ENCODE measurements at places on chromosomes 3 and 15.

DNA sequence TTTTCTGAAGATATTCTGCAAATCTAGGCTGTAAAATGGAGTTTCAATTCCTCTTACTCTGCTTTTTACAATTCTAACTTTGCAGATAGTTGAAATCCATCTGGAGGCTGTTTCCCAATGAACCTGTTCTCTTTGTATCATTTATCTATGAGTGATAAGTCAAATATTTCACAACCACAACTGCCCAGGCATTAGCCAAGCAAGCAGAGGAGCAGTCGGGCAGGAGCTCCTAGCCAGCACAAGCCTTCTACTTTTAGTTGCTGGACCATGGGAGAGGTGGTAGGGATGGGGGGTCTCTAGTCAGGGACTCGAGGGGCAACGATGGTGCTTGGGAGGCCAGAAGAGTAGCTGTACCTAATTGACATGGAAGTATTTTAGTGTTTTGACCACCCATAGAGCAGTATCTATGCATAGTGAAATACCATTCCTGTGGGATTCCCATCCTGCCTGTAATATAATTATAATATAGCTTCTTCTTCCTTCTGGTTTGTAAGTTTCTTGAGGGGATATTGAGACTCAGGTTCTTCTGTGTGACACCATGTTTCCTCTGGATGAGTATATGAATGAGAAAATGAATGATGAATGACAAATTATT is 353.5 kb upstream of the IL12A start:
- no peak for DNase-seq

DNA sequence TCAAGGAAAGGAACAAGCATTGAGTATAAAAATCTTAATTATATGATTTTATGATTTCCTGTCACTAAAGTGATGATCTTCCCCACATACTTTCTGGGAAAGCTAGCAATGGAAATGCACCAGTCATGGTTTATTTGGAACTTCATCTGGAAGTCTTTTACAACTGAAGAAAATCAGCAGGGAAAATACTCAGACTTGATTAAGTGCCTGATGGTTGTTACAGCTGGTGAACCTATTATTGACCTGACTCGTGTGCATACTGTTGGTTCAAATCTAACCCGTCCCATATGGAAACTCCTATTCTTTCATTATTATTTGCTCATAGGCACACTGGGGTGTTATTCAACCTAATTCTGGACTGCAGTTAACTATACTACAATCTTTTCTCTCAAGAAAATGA is 701.8 kb upstream of the CCDC54 start:
- DNase-seq = no peak

DNA sequence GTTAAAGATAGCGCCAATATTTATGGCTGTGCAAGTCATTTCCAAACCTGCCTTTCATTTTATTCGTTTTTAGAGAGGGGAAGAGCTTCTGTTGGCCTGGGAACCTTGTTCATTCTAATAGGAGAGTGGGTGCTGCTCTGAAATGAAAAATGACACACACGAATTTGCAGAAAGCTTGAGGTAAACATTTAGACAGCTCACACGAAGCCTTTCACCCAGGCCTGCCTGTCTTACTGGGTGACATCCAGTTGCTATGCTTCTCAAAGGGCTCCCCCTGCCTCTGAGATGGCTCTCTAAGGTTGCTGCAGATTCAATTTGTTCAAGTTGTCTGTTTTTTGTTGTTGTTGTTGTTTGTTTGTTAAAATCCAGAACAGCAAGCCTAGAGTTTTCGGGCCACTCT is 18.2 kb downstream of the PEX5L start:
- no peak for DNase-seq

- no peak for DNase-seq
Observed at GRCh38 chr3:60431599-60431958, 819.7 kb downstream of the FHIT start.

GRCh38 chr3:71940486-71940885 is 155.5 kb upstream of the PROK2 start:
- DNase-seq = no peak

GRCh38 chr3:168040607-168041208 is 55.0 kb downstream of the GOLIM4 start:
- DNase-seq = no peak

DNA sequence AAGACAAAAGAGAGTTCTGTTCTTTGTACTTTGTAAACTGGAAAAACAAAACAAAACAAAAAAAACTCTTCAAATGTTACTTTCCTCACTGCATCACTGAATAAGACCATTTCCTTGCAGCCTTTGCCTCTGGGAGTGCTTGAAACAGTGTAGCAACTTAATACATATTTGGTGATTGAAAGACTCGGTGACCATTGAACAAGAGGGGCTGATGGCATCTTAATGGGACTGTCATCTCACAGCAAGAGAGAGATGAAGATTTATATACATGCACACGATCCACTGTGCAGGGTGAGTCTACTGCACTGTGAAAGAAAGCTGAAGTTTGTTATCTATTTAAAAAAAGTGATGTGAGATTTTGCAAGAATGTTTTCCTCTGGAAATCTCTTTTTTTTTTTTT is 111.9 kb upstream of the KLHL25 start:
- DNase-seq = no peak

GRCh38 chr3:197675951-197676350 is 60.8 kb downstream of the RUBCN start:
- DNase-seq = no peak

GRCh38 chr3:179402963-179403362 is 48.3 kb downstream of the GNB4 start:
- DNase-seq = no peak

GRCh38 chr3:170909129-170909903 is 879 bp upstream of the EIF5A2 start:
- DNase-seq = no peak
